ENCODE measurements at places on chromosomes 16 and 17.

DNA sequence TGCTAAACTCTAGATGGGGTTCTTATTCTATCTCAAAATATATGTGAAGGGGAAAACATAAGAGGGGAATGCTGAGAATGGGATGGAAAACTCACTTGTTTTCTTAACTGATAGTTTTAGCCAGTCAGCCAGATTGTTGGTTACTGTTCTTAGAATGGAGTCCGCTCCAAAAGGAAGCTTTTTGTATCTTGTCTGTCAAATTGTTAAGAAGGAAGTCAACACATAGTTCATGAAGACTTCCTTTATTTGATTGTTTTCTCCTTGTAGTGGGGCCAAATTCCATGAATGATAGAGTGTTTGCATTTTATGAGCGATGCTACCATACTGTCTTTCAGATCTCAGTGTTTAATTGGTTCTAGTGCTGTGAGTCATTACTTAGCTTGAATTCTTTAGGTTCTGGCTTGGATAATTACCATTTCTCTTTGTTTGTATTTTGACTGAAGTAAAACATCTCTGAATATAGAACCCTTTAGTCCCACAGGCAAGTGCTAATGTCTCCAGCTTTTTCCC is 98.3 kb upstream of the GOT2 start:
- no peak for DNase-seq

DNA sequence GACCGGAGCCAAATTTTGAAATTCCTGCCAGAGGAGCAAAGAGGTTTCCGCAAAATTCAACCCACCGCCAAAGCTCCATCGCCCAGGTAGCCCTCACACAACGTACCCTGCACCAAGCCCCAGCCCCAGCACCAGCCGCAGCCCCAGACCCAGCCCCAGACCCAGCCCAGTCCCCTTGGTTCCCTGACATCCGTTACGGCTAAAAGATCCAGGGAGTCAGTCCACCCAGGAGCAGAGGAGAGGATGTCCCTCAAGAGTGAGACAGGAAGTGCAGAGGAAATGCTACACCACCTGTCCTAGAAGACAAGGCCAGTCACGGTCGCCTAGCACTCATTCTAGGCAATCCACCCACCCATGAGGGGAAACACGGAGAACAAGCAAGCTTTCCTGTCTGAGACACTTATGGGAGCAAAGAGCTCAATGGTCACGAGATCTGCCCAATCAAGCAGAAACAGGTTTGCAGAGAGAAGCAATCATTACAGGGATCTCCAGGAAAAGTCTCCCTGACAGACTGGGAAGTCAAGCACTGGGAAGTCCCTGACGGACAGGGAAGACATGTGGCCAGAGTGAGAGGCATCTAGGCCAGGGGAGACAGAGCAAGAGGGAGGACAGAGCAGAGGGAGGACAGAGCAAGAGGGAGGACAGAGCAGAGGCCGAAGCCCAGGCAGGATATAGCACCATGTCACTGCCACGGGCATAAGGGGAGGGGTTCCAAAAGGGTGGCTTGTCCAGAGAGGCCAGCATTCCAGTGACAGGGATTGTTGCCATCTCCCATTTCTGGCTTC is 15.0 kb upstream of the KCNJ18 start:
- DNase-seq: no peak

GRCh38 chr17:1880851-1881630 is 51.2 kb downstream of the RPA1 start:
- DNase-seq: no peak

DNA sequence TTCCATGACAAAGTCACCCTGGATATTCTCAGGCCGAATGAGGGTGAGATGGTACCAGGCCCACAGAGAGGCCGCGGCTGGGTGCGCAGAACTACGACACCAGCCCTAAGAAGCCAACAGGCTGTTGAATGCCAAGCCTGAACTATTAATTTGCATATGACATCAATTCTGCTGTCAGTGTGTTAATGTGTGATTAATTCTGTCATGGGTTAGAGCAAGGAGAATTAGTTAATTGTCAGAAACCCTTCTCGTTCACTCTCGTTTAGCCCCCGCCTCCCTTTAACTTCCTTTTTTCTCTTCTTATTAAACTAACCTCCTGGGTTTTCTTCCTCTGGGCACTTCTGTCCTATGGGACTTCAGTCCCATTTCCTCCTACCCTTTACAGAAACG is 123.4 kb downstream of the ZFHX3 start:
- DNase-seq: no peak

- DNase-seq: no peak
Observed at GRCh38 chr17:79850571-79851460, 11.6 kb upstream of the CBX4 start.

- no peak for DNase-seq
Observed at GRCh38 chr16:79662669-79663313, 62.3 kb upstream of the MAF start.

- DNase-seq: no peak
Observed at GRCh38 chr17:38550661-38551060, 55.1 kb downstream of the SRCIN1 start.

DNA sequence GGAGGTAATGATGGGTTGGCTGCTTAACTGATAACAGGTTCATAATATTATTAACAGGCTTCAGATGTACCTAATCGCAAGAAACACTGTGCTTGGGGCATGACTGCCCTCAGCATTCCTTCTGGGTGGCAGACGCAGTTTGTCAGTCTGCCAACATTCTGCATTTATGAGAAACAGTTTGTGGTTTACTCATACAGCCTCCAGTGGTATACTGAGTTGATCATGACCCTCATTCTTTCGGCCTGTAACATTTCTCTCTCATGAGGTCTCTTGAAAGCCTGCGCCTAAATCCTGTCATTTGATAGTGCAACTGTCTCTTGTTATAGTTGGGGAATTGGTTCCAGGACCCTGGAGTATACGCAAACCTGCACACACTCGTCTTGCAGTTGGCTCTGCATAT is 4.9 kb upstream of the RUSF1 start:
- no peak for DNase-seq

DNA sequence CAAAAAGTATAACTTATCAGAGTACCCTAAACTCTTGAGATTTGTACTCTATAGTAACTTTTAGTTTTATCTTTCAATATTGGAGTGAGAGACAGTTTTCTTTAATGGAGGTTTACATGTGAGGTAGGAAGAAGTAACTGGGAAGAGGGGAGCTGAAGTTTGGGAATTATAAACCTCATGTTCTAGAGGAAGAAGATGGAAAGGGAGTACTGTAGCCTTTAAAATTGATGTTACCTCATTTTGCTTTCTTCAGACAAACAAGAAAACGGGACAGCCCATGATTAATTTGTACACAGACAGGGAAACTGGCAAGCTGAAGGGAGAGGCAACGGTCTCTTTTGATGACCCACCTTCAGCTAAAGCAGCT is 9.5 kb downstream of the FUS start:
- DNase-seq: no peak

DNA sequence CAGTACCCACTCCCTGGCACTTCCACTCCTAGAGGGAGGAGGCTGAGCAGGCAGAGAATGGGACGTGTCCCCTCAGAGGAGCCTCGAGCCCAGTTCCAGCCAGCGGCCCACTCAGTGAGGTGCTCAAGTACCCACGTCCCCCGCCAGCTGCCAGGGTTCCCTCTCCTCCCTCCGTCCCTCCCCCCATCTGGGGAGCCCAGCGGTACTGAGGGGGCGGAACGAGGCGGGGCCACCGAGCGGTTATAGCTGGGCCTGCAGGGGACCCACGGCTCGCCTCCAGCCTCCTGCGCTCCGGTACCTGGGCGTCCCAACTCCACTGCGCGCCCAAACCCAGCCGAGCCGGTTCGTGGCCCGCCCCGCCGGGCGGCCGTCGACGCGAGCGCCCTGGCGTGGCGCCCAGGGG is at the start of gene NPW:
Gene NPW (plus strand): TSS at position 268 of the 403 bp plus-strand sequence.
- no peak for DNase-seq

DNA sequence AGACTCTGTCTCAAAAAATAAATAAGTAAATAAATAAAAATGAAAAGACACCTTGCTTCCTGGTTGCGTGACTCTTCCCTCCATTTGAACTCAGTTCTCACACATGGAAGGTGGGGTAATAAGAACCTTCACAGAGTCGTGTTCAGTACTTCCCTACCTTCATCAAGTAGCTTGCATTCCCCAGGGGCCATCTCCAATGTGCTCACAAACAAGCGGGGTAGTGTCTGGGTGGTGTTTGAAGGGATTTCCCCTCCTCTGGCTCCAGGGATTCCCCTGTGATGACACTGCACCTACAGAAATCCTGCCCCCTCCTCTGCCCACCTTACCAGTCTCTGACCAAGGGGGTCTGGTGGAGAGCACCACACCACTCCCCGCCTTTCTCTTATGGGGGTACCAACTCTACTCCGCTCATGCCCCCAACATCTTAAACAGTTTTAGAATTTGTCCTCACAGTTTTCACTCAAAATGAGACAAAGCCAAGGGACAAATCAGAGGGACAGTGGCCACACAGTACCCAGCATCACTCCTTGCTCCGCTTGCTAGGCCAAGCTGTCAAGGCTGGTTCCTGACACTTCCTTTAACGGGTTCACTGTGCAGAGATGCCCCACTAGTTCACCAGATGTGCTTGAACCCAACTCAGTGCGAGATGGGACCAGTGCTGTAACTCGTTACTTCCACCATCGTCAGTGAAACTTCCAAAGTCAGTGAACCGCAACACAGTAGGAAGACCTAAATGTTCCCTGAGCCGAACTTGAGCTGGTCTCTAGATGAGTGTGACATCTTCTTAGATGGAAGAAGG is 69.1 kb downstream of the COPRS start:
- DNase-seq: no peak

- no peak for DNase-seq
Observed at GRCh38 chr17:14276535-14277250, 24.2 kb upstream of the HS3ST3B1 start.

DNA sequence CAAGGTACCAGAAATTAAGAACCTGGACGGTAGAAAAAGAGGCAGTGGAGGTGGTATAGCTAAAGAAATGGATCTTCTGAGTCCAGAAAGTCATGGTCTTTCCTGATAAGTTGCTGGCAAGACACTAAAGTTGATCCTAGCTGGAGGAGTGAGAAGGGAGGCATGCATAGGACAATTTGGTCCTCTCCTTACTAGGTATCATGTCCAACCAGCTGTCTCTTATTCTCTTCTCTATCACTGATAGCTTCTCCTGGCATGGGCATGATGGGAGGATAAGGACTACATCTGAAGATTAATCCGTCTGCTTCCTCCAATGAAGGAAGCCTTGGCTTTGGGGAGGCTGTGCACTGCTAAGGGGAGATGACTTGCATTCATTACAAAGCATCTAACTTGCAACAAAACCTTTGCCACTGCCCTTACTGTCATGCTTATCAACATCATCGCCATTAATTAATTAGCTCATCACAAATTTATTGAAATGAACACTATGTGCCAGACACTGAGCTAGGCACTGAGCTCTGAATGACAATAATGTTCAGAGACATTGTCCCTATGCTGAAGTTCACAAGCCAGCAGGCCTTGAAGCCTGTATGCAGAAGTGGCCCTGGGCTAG is 3.1 kb upstream of the FAM117A start:
- no peak for DNase-seq

DNA sequence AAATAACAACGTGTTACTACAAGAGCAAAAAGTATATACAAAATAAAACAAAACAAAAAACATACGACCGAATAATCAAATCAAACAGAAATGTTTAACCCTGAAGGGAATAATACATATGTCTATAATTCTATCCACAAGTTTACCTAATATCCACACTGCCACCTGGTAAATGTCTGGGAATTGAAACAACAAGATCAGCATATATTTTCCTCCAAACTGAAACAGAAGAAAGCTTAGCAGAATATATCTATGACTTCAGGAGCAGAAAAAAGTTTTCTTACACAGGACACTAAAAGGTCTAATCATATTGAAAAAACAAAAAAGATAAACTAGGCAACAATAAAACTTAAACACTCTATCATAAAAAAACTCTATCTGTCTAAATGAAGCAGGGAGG is 404.0 kb downstream of the CDH11 start:
- no peak for DNase-seq

DNA sequence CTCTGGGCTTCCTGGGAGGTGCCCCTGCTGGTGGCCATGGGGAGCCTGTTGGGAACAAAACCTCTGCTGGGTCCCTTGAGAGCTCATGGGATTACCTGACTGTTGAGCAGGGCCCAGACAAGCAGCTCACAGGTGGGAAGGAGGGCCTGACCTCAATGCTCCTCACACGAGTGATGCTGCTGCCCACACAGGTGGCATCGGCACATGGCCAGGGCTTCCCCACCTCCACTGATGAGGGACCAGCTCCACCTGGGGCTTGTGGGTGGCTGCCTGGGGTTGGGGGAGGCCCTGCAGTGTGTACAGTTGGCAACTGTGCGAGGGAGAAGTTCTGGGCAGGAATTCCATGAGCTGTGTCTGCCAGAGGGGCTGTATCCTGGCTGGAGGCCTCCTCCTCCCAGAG is 87.8 kb upstream of the NLRP1 start:
- DNase-seq: no peak

- DNase-seq: no peak
Observed at GRCh38 chr16:57194512-57194911, 8.4 kb downstream of the RSPRY1 start.

DNA sequence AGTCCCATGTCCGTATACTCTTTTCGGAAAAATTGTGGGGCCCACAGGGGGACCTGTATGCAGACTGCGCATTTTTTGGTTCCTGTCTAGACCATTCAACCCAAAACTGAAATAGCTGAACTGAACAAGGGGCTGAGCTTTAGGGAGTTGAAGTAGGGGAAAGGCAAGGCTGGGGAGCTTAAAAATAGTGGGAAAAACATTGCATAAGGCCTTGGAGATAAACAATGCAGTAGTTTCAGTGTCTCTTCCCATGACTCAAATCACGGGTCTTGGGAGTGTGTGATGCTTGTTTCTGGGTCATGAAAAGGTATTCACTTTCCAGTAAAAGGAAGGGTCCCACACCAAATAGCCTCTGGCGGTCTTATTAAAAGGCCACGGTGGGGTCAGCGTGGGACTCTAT is 402.8 kb upstream of the SALL1 start:
- no peak for DNase-seq
